ENCODE measurements at places on chromosomes 2 and 18. TPM values are rescaled to one million over a fixed set of nuclear protein-coding genes. Genes with fewer than 3 reads are reported as not detected.

ICOS gene
- total RNA-seq, result not detected

CTDP1 gene
- 13.9 TPM for total RNA-seq

SRD5A2 gene
- not detected for total RNA-seq

LCT gene
- 0.08 TPM for total RNA-seq

SIX3 gene
- total RNA-seq, result not detected

ANKRD62 gene
- total RNA-seq, result not detected

DLGAP1 gene
- 1.9 TPM for total RNA-seq

MGAT4A gene
- total RNA-seq, result 2.5 TPM

DCDC2C gene
- not detected for total RNA-seq

ATP8B1 gene
- total RNA-seq, result not detected

DSG1 gene
- not detected for total RNA-seq

QPCT gene
- 5.9 TPM for total RNA-seq

HOXD12 gene
- 0.60 TPM for total RNA-seq

EMILIN1 gene
- 88.5 TPM for total RNA-seq

GAL3ST2 gene
- not detected for total RNA-seq

C2orf72 gene
- total RNA-seq, result 0.40 TPM

Measured in A375 (cell line).